ENCODE measurements at places on chromosomes 7 and 10.

DNA sequence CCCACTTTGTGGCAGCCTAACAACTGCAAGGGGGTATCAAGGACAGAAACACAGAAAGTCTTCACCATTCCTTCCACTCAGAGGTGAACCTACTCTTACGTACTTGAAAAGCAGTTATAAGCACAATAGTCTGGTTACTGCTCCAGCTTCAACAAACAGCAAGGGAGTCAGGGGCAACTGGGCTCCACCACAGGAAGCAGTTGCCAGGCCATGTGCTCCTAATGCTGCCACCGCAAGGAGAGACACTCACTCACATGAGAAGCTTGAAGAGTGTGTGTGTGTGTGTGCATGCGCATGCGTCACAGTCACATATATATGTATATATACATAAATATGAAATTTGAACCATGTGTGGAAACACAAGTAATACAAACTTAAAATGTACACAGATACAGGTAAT lies 65.5 kb downstream of the GRB10 start:
- no peak for DNase-seq

- peak; percentile 35 for DNase-seq
Observed at GRCh38 chr10:7622969-7623368, 43.8 kb downstream of the ITIH5 start.

DNA sequence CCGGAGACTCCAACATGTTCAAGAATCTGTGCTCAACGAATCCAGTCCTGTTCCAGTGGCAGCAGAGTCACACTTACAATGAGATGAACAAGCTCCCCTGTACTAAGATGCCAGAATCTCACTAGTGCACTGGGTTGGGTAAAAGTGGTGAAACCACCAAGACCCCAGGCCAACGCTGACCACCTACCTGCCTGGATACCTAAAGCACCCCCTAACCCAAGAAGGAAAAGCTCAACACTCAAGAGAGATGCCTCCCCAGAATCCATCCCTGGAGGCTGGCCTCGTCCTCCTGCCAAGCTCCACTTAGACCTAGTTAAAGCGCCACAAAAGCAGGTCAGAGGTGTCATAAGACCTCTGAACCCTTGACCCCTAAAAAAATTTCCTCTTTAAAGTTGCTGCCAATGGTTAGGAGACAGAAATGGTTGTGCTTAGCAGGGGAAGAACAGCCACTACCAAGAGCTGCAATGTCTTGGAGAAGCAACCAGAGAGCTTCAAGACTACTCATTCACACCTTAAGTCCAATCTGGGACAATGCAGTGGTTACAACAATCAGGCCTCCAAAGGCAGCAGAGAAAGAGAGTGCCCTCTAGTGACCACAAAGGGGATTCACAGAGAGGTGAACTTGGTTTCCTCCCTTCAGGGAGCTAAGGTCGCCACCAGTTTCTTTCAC lies 94.6 kb upstream of the MACROH2A2 start:
- peak; percentile 37 for DNase-seq

DNA sequence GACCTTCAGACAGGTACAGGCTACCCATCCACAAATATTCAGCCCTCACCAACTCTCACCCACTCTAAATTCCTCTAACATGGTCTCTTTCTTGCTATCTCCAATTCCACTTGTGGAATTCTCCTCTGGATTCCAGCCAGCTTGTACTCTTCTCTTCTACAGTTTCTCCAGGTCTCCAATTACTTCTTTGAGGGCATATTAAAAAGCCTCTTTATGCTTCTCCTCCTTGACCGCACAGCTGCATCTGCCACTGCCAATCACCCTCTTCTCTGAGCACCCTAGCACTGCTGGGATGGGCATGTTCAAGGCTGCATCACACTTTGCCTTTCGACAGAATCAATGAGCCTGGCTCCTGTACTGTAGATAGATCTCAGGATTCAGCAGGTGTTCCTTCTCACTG lies 101.5 kb upstream of the ANKRD1 start:
- DNase-seq, result no peak

DNA sequence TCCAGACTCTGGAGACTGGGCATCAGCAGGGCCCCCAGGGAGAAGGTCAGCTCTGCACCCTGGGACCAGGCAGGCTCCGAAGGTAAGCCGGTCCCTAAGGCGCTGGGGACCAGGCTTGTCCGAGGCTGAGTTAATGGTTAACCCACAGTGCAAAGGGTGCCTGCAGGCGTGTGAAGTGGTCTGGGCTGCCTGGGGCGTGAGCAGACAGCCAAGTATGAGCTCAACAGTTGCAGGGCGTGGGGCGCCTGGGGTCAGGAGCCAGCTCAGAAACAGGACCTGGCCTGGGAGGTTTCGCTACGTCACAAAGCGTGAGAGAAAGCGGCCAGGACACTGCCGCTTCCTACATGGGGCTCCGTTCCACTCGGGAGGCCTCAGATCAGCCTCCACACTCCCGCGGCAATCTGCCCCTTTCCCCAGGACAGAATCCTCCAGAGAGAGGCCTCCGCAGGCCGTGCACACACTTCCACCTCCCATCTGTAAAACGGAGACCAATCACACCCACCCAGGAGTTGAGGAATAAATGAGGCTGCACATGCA lies 16.0 kb downstream of the PDGFA start:
- DNase-seq, result no peak

DNA sequence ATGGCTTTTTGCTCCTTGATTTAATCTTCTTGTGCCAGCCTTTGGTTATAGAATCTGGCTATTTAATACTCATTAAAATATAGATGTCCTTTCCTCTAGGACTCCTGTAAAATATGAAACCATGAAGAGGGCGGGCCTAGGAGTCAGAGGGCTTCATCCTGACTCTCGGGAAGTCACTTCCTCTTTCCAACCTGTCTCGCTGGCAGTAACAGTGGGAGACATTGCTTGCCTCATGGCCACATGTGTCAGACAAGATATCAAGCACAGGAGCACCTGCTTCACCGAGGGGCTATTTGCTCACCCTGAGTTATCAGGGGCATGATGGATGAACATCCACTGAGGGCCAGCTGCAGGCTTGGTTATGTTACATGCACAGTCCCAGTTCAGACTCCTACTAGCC lies 31.0 kb downstream of the SLIT1 start:
- no peak for DNase-seq

DNA sequence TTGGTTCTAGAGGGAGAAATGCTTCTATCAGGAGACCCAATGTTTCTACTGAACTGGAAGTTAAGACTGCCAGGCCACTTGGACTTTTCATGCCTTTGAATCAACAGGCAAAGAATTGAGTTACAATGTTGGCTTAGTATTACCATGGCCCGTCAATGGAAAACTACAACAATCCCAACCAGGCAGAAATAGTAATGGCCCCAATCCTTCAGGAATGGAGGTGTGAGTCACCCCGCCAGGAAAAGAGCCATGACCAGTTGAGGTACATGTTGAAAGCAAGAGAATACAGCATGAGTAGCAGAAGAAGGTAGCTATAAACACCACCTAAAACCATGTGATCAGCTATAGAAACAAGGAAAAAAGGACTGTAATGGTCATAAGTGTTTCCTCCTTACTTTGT lies 101.9 kb downstream of the DGKB start:
- DNase-seq, result no peak

GRCh38 chr7:100476101-100476780 lies 2.8 kb downstream of the TSC22D4 start:
- DNase-seq, result no peak

DNA sequence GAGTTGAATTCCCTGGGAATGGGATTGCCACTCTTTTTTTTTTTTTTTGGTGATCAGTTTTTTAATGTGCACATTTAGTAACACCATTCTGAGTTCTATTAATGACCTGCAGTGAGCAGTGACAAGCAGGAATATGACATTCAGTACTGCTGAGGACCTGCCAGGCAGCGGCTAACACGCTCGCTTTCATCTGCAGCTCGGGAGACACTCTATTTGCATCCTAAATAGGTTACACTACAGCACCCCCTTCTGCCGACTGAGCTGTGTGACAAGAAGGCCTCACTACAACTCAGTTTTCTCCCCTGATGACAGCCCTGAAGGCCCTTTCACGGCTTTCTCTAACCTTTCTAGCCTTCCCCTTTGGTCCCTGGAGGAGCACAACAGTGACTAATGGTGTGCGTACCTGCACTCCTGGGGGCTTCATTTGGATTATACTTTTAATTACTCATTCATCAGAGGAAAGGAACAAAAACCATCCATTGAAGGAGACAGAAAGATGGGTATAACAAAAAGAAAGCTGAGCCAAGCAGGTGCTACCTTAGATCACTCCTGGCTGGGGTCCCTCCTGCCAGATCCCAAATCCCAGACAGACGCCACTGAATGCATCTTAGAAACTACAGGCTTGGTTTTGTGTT lies 872.4 kb downstream of the LRMDA start:
- DNase-seq, result peak; percentile 17

DNA sequence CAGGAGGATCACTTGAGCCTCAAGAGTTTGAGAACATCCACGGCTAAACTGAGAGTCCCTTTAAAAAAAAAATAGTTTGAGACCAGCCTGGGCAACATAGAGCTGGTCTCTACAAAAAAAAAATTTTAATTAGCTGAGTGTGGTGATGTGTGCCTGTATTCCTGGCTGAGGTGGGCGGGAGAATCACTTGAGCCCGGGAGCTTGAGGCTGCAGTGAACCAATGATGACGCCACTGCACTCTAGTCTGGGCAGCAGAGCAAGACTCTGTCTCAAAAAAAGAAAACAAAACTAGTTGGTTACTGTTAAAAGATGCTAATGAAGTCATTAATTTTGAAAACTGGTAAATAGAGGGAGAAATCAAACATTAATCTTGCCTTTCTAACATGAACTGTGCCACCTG lies 76.4 kb downstream of the MMRN2 start:
- DNase-seq, result no peak

DNA sequence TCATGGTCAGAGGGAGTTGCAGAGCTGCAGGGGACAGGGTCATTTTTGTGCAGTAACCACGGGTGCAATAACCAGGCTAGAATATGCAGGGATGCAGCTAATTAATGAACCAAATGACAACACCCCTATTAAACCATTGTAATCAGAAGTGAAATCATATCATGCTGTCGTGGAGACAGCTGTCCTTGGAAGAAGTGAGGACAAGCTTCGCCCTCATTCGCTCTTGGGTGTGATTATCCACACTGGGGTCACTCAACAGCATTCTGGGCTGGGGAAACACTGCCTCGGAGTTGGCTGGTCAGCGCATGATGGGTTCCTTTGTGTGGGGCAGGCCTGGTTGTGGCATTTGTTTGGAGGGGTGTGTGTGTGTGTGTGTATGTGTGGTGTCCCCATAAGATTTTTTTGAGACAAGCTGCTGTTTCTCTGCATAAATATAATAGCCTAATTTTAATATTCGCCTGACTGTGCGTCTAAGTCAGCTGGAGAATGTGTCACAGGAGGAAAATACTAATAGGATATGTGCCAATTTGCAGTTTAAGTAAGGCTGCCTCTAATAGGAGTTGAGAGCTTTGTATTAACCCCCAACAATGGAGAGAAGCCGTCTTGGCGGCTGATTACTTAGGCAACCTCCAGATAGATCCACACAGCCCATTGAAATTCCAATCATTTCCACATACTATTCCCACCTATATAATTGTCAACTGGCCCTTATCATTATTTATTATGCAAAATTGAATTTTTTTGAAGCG lies 149.4 kb downstream of the DNAJB6 start:
- DNase-seq, result no peak

- no peak for DNase-seq
Observed at GRCh38 chr7:5714657-5715337, 66.7 kb downstream of the RNF216 start.

- DNase-seq, result no peak
Observed at GRCh38 chr7:47636081-47636432, 54.1 kb upstream of the TNS3 start.

- no peak for DNase-seq
Observed at GRCh38 chr7:134809616-134810015, 30.2 kb downstream of the CALD1 start.

DNA sequence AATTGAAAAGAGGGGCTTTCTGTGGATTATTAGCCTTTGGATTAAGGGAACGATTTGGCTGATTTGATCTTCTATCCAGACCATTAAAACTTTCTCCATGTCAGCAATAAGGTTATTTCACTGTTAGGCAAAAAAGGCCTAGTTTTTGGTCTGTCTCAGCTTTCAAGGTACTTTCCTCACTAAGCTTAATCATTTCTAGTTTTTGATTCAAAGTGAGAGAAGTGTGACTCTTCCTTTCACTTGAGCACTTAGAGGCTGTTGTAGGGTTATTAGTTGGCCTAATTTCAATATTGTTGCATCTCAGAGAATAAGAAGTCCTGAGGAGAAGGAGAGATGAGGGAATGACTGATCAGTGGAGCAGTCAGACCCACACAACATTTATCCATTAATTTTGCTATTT lies 596.0 kb upstream of the TPK1 start:
- DNase-seq, result no peak

DNA sequence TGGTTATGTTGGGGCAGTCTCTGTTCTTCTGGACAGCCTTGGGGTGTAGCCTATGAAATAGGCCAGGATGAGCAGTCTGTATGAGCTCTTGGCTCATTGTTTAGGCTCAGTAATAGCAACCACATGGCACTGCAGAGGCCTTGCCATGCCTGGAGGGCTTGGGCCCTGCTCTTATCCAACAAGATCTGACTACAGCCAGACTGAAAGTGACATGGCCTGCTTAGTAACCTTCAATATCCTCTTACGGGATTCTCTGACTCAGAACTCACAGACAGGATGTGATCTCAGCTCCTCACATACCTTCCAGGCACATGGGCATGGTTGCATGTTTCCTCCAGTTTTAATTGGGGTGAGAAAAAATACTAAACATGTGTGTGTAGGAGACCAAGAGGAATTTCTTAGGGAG lies 289.3 kb downstream of the PTEN start:
- peak; percentile 75 for DNase-seq

DNA sequence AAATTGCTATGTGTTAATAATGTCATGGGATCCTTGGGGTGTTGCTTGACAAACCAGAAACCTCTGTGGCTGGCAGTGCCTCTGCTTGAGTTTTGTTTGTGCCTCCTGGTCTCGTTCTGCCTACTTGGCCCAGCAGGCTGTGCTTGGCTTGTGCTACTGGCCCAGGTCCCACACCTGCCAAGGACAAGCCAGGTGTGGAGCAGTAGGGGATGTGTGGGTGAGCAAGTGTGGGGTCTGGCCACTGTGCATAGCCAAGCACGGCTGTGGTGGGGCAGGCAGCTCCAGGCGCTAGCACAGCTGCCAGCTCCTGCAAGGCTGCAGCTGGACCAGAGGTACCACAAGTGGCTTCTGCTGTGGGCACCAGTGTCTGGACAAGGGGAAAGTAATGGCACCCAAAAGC lies 149.6 kb upstream of the HGF start:
- no peak for DNase-seq

GRCh38 chr10:1564791-1565190 lies 172.5 kb downstream of the ADARB2 start:
- DNase-seq, result no peak
